AG04450 (cell line): ENCODE measurements at places on chromosomes 13 and 19. TPM values are rescaled to one million over a fixed set of nuclear protein-coding genes. Genes with fewer than 3 reads are reported as not detected.

Gene ZNF850
- polyA plus RNA-seq: 1.1 and 1.2 TPM in 2 replicates

Gene MAP4K1
- polyA plus RNA-seq: 0.09 and 0.31 TPM in 2 replicates

Gene KLK6
- not detected in 2 replicates for polyA plus RNA-seq

Gene CAMSAP3
- polyA plus RNA-seq: not detected in 2 replicates

Gene SRRM5
- 0.07 and 0.12 TPM in 2 replicates for polyA plus RNA-seq

Gene OVOL3
- polyA plus RNA-seq: not detected in 2 replicates

Gene JAK3
- polyA plus RNA-seq: 0.99 and 1.4 TPM in 2 replicates

Gene KCNC3
- not detected in 2 replicates for polyA plus RNA-seq

Gene HIPK4
- 0.09 and 0.11 TPM in 2 replicates for polyA plus RNA-seq

Gene MCF2L
- 0.04 and 0.10 TPM in 2 replicates for polyA plus RNA-seq

Gene CCDC70
- not detected in 2 replicates for polyA plus RNA-seq

Gene KLK12
- polyA plus RNA-seq: not detected in 2 replicates

Gene ZNF491
- polyA plus RNA-seq: 2.1 and 2.2 TPM in 2 replicates

Gene EFNA2
- polyA plus RNA-seq: not detected in 2 replicates

GRCh38 chr13:97113231-97114001 lies 108.7 kb upstream of the MBNL2 start:
- DNase-seq: no peak

GRCh38 chr19:44644402-44645016 lies 799 bp downstream of the PVR start:
- DNase-seq: no peak

DNA sequence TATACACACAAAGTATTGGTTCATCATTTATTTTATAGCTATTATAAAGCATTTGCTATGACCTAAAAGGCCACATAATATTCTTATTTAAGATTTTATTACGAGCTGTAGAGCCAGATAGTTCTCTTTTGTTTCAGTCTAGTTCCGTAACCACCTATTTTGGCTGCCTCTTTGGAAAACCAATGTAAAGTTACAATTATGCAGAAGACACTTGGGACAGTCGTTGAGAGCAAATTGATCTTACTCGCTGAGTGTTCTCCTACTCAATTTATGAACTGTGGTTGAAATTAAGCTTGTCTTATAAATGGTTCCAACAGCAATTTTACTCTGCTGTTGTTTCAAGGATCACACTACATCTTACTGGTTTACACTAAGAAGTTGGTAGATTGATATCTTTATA lies 122.3 kb downstream of the SLC7A1 start:
- DNase-seq: no peak

GRCh38 chr19:49677901-49678674 lies 1.0 kb downstream of the PRMT1 start:
- no peak for DNase-seq

DNA sequence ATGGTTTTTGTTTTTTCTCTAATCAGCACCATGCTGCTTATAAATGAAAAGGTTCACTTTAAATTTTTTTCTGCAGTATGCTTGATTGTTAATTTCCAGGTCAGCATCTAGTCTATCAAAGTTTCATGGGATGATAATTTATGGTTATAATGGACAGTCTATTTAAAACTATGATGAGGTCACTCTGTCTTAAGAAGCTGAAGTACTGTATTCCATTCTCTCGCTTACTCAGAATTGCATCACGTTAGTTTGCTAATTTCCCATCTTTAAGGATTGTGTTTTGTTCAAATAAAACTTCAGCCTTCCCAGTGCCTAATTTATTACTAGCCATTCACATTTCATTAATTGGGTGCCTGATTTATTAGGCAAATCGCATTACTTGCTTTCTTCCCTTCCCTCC lies 94.3 kb downstream of the GPC6 start:
- DNase-seq: no peak

DNA sequence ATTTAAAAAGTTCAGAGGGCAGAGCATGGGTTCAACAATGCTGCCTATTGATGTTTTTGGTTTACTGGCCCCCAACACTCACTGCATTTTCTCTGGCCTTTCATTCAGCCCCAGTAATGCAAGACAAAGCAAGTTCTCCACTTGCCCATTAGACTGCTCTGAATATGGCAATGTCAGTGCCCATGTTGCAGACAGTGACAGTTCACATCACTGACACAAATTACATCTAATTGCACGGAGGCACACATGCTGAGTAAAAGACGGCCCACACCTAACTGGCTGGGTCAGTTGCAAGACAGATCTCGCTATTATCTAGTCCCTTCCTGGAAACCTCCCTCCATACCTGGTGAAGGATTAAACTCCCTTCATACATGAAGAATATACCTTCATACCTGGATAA lies 54.0 kb downstream of the ENOX1 start:
- DNase-seq: no peak

GRCh38 chr13:63481334-63481733 lies 2065.7 kb upstream of the PCDH20 start:
- no peak for DNase-seq

DNA sequence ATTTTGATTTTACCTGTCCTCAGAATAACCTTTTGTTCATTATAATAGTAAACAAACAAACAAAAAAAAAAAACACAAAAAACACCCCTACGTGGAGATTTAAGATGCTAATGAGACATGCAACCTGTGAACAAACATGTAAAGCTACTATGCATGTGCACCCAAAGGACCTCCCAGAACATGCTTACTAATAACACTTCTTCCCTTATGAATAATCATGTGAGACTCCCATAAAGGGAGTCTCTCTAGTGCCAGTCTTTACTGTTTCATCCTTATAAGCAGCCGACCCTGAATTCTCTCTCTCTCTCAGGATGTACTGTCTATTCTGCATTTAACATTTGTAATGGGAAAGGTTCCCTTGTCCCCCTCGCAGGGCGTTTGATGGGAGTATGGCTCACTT lies 1051.1 kb downstream of the PCDH17 start:
- DNase-seq: no peak

GRCh38 chr13:68509734-68510621 lies 1279.8 kb upstream of the PCDH9 start:
- DNase-seq: no peak

DNA sequence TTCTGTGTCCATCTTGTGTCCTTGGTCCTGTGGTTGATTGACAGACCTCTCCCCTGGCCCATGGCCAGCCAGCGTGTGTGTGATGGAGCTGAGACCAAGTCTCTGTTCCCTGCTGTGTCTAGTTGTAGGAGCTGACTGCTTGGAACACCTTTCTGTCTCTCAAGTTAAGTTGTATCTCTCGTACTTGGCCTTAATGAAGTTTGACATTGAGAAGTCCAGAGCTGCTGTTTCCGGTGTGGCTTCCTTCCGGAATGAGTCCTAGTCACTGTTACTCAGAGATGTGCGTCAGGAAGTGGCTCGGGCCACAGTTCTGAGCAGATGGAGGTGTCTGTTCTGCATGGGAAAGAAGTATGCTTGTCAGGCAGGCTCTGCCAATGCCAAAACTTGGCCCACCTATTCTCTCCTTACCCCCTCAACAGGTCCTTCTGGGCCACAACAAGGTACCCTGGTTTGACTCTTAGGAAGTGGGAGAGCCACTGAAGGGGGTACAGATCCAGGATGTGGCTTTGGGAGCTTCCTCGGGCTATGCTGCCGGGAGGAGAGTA lies 54.3 kb downstream of the GATAD2A start:
- no peak for DNase-seq

DNA sequence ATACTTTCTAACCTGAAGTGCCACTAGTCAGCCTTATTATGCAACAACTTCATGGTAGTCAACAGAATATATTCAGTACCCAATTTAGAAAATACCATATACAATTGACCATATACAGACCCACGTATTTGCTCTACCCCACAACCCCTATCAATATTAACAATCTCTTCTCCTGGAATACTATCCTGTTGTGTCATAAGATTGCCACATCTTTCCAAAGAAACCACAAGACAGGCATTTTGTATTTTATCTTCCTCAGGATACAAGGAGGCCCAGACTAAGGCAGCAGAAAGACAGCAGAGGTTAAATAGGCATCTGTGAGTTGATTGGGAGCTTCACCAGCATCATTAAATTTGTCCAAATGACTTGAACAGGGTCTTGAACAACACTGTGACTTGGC lies 4.5 kb downstream of the SPART start:
- no peak for DNase-seq

DNA sequence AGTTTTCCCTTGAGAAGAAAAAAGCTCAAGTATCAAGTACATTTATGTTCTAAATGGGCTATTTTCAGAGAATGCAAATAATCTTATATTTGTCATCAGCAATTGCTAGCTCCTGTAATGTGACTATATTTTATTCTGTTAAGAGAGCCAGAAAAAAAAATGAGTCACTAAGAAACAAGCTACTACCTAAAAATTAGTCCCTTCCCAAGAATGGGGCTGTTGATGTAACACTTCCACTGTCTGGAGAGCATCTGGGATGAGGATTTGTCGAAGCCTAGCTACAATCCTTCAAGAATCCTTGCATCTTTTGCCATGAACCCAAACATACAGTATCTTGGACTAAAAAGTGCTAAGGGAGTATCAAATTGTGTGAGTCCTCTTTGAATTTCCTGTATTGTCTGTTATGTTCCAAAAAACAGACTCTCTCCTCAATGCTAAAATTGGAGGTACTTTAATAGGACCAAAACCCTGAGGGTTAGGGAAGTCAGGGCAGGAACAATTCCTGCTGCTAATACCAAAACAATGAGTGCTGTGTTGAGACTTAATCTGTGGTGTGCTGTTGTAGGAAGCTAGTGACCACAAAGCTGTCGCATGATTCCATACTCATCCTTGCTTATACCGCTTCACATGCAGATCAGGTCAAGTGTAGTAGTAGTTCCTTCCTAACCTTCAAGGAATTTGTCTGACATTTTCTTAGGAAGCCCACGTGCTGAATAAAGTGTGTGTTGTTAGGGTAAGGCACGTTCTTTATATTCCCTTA lies 4.9 kb upstream of the ZC3H13 start:
- DNase-seq: no peak

DNA sequence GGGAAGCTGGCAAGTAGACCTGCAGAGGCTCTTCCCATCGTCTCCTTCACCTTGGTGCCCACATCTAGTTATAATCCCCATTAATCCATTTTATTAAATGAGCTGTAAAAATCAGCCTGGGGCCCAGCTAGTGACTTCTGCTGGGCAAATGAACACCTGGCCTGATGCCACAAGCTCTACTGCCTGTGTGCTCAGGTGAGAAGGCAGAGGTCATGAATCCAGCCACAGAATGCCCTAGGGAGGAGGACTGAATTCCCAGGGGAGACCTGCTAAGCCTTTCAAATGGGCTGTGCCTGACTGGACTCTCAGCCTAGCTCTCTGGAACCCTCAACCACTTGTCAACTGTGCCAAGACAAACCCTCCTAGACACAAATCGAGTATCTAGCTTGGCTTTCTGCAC lies 74.0 kb downstream of the PDS5B start:
- no peak for DNase-seq

DNA sequence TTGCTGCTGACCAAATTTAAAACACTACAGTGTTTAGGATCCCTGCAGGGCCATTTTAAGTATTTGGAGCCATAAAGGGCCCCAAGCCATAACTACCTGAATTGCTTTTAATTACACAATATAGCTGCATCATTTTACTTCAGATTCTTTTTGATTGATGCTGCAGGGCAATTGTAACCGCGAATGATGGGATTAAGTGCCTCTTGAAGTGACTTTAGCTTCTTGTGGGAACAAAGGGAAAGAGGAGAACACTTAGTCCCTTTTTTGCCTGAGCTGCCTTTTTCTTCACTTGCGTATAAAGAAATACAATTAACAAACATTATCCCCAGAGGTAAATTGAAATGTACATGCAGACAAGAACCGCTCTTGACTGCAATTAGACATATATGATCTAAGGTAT lies 228.5 kb downstream of the ZIC5 start:
- DNase-seq: no peak

DNA sequence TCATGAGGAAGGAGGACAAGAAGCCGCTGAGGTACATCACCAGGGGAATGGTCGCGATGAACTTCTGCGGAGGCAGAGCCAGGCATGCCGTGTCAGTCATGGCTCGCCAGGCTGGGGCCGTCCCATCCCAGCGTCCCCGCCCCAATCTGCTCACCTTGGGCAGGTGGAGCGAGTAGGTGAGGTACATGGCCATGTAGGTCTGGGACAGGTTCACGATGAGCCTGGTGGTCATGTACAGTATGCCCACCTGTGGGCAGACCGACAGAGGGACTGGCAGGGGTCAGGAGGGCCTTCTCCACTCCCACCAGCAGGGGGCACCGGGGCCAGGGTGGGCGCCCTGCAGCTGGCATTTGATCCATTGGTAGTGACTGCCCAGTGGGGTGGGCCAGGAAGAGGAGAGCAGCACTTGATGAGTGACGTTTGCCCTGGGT lies 8.3 kb downstream of the TEKTIP1 start:
- DNase-seq: no peak

- peak; percentile 88 for DNase-seq
These were observed 25.8 kb upstream of the NANOS3 start for GRCh38 chr19:13850910-13851733.

GRCh38 chr19:45404557-45405434 lies at the start of gene PPP1R13L:
PPP1R13L (minus strand) TSS chr19:45405069; CDS start chr19:45398318, 6,751 bp downstream.
- no peak for DNase-seq

GRCh38 chr13:91136806-91137205 lies 210.7 kb upstream of the MIR17HG start:
- DNase-seq: no peak

GRCh38 chr19:45306518-45307027 lies 16.1 kb downstream of the CKM start:
- no peak for DNase-seq

DNA sequence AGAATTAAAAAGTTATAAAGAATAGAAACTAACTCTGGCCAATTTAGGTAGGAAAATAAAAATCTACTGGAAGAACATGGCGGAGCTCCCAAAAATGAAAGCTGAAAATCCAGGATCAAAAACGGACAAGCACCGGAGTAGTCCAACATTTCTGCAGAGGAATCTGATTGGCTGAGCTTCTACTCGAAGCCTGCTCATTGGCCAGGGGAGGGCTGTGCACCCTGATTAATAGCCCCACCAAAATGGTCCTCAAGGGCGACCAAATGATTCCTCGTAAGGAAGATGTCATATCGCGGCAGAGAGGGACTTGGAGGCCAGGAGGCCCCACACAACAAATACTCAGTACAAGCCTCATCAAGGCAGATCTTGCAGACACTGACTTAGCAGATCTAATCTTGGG lies 900.7 kb downstream of the UQCRFS1 start:
- DNase-seq: no peak

GRCh38 chr13:98147521-98147920 lies 4.6 kb downstream of the FARP1 start:
- DNase-seq: no peak
